Inflammatory macrophage treated with lipopolysaccharide for 4 hours (primary cell): ENCODE measurements at places on chromosomes 12 and 14.
A peak's percentile ranks its signal among the peaks of the same experiment; 100 is the strongest.

- DNase-seq = peak; percentile 21
These were observed 3.6 kb downstream of the UBC start for GRCh38 chr12:124910561-124911478.

DNA sequence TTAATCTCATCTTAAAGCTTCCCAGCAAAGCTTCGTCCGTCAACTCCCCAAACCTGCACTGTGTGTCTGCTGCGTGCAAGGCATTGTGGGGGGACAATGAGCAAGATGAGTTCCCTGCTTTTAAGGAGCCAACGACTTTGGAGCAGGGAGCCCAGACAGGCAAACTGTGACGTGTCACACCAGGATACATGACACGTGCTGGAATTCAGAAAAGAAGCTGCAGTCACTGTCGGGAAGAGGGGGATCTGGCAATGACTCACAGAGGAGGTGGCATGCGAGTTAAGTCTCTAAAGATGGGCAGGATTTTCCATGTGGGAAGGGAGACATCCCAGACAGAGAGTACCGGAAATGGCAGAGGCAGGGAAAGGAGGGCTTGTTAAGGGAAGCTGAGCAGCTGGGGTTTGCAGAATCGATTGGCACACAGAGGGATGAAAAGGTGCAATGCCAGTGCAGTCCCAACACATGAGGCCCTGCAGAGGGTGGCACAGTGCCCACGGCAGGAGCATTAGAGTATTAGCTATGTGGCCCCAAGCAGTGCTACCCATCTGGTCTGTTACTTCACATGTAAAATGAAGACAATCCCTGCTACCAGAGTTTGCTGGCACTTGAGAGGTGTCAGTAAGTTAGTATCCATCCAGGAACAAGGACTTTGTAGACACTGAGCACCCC is 52.9 kb downstream of the SETD3 start:
- DNase-seq = no peak

- no peak for DNase-seq
These were observed 47.7 kb downstream of the SERPINA3 start for GRCh38 chr14:94659901-94660300.

DNA sequence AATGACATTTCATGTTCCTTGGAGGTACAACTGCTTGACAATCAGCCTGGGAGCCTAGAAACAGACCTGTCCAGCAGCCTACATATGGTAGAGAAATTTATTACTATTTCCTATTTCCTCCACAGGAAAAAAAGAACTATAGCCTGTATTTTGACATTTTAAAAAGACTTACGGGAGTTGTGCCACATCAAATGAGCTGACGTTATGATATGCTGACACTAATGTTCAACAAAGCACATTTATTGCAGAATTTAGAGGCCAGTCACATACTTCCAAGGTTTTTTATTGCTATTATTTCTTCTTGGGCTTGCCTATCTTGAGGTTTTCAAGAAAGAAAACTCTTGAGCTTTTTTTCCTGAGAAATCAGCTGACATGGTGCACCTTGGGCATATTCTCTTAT is 305.3 kb downstream of the LRIG3 start:
- DNase-seq = no peak

GRCh38 chr12:18689771-18690170 is 48.0 kb downstream of the PLCZ1 start:
- no peak for DNase-seq

DNA sequence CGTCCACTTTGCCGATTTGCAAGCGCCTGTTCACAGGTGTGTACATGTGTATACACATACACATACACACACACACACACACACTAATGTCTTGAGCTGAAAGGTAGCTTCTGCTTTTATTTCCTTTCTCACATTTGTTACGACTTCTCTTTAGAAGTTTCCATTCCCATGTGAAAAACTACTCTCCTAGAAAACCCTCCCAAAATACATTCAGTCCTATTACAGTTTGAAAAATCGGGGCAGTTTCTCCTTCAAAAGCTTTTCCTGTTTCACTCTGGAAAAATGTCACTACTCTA is 3.9 kb downstream of the BLTP3B start:
- DNase-seq = peak; percentile 29

DNA sequence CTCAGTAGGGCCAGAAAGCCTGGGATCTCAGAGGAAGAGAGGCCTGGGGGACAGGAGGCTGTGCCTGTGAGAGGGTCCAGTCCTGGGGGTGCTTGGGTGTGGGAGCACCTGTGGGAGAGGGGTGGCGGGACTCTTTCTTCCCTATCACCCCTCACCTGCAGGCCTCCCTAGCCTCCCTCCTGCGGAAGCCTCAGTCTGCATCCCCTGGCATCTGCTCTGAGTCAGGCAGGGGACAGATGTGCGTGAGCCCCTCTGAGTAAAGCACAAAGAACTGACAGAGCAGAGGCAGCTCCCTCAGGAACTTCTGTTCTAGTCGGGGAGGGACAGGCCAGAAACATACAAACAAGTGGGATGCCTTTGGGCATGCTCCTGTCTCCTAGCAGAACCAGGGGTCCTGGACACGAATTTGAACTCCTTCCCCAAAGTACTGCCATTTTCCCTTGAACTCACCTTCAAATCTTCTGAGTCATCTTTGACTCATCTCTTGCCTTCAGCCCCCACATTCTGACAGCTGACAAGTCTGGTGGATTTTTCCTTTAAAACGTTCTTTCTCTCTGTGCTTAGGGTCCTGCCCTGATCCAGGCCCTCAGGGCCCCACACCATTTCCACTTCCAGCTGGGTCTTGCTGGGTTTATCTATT is 8.5 kb upstream of the HSP90AA1 start:
- no peak for DNase-seq

- DNase-seq = no peak
These were observed 55.3 kb downstream of the ELK3 start for GRCh38 chr12:96249196-96250118.

DNA sequence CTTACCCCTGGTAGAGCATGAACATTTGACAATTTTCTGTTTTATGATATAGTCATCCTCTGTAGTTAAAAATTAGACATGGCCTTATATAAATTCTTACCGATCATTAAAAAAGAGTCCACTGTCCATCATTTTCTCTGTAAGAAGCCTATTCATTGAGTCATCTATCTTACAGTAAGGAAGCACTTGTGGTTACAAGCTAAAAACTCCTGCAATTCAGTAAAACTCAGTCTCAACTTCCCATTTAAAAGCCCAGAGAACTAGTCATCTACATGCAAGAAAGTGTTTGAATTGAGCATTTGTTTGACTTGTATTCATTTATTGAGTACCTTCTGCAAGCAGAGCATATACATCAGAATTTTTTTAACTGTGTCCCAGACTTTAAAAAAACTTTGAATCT is 63.3 kb downstream of the GTF2A1 start:
- DNase-seq = peak; percentile 78

DNA sequence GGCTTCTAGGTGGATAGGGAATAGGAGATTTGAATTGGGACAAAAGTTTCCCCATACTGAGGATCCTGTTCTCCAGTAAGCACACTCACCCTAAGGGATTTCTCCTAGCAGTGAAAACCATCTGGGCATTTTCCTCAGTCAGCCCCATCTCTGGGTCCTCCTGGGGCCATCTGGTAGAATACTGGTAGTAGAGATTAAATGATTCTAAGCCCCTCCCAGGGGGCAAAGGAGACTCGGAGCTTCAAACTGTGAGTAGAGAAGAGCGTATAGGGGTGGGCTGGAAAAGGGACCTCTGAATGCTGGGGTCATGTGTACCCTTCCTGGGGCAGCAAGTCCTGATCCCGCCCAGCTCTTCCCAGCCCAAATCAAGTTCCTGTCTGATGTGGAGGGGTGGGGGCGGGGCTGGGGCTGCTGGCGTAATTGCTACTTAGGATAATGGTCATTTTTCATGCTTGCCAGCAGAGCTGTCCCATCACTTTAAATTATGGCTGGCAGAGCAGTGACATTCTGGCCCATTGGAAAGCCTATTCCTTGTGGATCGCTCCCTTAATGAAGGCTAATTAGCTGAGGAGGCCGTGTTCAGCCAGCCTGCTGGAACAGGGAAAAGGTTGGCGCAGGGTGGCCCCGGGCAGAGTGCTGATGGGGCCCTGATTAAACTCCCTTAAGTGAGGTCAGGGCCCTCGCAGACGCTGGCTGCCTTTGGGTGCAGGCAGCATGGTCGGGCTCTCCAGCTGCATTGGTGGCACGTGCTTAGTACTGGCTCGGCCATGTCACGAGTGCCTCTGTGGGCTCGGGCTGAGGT is 127.8 kb downstream of the TSPAN9 start:
- no peak for DNase-seq

- no peak for DNase-seq
These were observed at the start of gene ARHGEF25 for GRCh38 chr12:57611108-57611826. ARHGEF25 (plus strand) TSS chr12:57611435; CDS start chr12:57611895, 460 bp downstream.

GRCh38 chr12:132806857-132807256 is 21.8 kb downstream of the GOLGA3 start:
- DNase-seq = no peak

DNA sequence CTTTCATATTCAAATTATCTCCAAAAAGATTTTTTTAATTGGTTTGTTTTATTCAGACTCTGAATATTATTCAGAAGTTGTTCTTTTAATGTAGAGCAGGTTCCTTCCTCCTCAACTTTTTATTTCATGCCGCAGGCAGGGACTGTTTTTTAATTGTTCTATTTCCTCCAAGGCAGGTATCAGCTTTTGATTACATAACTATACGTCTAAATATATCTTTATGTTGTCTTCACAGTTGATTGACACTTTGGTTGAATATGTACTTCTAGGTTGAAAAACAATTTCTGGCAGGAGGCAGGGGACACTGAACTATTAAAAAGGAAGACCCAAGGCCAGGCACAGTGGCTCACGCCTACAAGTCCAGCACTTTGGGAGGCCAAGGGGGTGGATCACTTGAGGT is 82.5 kb downstream of the HECTD4 start:
- DNase-seq = no peak

DNA sequence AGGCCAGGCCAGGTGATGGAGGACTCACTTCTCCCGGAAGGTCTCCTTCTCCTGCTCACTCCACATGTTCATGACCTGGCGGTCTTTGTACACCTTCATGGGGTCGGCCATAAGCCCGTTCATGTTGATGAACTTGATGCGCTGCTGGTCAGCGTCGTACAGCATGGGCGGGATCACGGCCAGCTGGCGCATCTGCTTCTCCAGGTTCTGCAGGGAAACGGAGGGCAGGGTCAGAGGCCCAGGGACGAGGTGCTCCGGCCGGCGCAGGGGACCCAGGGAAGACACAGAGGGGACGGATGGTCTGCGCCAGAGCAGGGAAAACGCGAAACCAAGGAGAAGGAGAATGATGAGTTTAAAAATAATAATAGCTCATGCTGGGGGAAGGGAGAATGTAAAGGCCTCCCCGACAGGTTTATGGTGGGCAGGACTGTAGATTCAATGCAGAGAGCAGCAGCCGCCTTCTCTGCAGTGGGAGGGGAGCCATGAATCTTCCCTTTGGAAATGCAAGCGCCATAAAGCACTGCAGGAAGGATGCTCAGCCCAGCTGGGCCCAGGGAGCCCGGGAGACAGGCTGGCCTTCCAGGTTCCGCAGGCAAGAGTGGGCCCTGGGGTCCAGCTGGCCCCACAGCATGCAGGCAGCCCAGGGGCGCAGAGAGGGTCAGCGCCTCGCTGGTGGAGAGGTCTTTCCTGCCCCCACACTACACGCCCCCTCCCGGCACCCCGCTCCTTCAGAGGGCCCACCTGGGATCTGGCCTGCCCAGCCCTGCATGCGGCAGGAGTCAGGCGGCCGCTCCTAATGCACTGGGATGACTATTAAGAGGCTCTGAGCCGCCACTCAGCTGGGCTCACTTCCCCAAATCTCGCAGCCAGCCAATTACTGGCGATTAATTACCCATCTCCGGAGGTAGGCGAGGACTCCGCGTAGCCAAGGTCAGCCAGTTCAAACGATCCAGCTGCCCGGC is 132.0 kb downstream of the RFLNA start:
- peak; percentile 68 for DNase-seq

DNA sequence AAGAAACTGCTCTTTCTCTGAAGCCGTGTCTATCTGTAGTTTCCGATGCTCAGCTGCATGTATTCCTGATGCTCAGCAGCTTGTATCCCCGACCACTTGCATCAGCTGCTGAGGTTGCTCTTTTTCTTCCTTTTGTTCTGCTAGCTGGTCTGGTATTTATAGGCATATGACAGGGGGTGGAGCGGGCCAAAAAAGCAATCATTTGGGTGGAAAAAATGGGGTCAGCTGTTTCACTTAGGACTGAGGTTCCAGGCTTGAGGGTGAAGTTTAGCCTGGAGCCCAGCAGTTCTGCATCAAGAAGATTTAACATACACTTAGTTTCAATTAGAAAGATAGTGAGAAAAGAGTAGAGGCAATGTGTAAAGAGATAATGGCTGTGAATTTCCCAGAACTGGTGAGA is 23.6 kb upstream of the AMN1 start:
- DNase-seq = no peak

DNA sequence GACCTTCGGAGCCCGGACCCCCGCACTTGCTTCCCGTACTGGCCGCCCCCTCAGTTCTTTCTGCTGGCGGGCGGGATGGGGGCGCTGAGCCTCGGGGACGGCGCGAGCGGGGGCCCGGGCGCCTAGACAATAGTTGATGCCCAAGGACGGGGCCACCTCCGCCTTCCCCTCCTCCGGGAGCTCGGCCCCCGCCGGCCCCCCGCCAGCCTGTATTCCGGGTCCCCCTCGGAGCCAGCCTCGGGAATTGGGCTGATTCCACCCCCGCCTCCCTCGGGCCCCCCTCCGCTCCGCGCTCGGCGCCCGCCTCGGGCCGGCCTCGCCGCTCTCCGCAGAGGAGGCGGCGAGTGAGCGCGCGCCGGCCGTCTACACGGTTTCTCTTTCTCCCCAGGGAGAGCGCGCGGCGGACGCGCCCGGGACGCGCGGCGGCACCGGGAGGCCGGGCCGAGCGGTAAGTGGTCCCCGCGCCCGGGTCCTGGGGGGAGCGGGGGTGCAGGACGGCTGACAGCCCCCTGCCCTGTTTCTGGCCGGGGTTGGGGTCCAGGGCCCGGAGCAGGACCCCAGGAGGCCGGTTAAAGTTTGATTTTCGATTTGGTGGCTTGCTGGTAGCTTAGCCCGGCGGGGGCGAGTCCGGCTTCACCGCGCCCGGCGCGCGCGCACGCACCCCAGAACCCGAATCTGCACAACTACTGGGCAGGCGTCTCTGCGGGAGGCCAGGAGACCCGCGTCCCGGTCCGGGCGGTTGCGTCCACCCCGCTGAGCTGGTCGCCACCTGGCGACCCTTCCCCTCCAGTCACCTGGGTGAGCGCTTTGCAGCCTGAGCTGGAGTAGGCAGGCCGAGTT is 413.7 kb downstream of the PCNX1 start:
- peak; percentile 79 for DNase-seq

DNA sequence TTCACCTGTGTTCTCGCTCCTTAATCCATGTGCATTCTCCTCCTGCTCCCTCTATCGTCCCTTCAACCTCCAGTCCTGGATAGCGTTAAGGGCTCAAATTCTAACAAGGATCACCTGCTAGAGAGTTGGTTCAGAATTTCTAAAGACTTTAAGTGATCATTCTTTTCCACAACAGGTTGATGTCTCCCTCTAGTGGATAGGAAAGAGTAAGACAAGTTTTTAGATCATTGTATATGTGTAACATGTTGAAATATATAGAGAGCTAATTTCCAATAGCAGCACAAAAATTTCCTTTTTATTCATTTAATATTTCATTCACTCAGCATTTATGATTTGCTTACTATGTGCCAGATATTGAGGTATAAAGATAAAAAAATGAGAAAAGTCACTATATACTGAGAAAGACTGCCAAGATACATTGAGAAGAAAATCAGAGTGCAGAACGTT is 9.3 kb upstream of the ESR2 start:
- DNase-seq = peak; percentile 41

GRCh38 chr14:101881426-101881825 is 82.9 kb upstream of the DYNC1H1 start:
- DNase-seq = no peak

- no peak for DNase-seq
These were observed 13.9 kb downstream of the CLECL1 start for GRCh38 chr12:9718968-9719367.

GRCh38 chr14:101790232-101790631 is 28.7 kb downstream of the PPP2R5C start:
- no peak for DNase-seq
